D341Med (cell line): ENCODE measurements at places on chromosomes 16 and 17.

DNA sequence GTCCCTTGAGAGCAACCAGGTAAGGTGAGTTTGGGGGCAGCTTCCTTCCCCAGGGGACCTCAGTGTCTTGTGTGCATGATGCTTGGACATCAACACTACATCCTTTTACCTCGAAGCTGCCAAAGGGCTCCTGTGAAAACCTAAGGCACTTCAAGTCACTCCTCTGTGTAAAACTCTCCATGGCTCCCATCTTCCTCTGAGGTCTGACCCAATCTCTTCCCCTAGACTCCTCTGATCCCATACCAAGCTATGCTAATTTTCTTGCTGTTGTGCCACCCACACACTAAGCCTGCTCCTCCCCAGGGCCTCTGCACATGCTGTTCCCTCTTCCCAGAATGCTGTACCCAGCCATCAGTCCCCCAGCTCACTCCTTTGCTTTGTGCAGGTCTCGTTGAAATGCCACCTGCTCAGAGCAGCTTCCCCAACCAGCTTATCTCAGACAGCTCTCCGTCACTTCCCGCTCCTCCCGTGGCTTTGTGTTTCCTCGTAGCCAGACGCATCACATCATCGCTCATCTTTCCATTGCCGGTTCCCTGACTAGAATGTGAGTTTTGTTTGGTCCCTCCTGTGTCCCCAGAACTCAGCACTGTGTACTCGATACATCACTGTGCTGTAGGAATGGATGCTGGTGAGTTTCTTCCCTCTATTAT, 78.4 kb downstream of the CNGB1 start:
- DNase-seq, result no peak

DNA sequence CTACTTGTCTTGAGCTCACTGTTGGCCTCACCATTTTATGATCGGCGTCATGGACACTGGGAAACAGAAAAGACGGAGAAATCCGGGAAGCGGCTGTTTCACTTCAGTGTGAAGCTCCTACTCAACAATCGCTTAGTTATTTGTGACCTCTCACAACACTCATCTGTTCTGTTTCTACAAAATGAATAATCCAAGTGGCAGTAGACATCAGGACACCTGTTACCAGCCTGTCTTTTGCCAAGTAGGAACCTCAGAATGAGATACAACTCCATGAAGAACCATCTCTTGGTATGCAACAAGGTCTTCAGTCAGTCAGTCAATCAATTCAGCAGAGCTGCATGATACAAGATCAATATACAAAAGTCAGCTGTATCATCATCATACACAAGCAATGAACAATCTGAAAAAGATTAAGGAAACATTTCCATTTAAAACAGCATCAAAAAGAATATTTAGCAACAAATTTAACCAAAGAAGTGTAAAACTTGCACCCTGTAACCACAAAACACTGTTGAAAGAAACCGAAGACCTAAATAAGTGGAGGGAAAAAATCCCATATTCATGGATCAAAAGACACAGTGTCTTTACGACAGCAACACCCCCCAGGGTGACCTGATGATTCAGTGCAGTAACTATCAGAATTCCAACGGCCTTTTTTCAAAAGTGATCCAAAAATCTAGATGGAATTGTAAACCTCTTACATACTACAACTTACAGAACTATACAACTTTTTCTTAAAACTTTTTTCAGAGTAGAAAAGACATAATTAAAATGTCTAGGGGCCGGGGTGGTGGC, 63.4 kb downstream of the ANKRD11 start:
- no peak for DNase-seq

DNA sequence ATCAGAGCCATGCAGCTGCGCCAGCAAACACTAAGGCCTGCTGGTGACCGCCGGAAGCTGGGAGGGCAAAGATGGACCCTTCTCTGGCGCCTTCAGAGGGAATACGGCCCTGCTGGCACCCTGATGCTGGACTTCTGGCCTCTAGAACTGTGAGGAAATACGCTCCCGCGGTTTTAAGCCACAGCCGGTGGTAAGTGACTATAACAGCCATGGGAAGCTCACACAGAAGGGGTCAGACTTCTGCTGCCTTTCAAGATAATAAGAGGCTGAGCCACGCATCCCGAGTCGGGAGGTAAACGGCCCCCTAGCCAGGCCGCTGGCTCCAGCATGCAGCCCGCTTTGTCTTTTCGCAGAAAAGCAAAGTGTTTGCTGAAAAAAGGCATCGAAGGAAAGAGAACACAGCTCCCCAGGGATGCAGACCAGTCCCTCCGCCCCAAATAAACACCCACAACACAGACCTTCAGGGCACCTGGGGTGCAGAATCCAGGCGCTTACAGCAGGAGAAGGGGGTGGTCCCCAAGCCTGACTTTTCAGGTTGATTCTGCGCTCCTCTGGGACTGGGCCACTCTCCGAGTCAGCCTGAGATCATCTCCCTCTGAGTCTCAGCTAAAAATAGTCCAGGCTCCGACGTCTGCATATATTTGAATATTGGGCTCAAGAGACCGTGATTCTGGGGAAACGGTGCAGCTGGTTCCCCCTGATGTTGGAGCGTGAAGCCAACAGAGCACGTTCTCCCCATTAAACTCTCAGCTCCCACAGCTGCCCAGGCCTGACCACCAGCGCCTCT, 89.7 kb downstream of the MGAT5B start:
- no peak for DNase-seq

DNA sequence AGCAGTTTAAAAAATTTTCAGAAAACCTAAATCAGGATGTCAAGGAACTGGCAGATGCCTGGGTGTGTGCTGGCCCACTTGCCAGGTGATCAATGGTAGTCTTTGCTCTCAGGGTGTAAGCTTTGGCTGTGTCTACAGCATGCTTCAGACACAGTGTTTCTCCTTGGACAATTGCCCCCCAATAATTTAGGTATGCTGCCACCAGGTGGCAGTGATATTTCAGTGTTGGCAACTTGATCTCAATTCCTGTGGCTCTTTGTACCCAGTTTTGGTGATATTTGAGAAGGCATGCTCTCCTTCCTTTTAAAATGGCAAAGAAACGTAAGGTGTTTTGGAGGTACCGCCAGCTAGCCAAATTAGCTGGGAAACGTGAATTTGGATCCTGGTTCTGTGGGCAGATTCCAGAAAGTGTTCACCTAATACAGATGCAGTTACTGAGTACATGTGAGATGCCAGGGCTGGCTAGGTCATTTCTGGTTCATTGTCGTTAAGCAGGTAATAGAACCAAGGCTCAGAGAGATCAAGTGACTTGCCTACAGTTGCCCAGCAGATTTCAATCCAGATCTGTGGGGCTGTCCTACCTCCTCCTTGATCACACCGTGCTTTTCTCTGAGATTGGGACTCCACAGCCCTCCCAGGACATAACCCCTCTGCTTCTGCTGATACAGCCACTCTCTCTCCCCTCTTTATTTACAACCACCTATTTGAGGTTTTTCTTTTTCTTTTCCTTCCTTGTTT, 155.6 kb upstream of the PLCG2 start:
- DNase-seq, result peak; percentile 55

DNA sequence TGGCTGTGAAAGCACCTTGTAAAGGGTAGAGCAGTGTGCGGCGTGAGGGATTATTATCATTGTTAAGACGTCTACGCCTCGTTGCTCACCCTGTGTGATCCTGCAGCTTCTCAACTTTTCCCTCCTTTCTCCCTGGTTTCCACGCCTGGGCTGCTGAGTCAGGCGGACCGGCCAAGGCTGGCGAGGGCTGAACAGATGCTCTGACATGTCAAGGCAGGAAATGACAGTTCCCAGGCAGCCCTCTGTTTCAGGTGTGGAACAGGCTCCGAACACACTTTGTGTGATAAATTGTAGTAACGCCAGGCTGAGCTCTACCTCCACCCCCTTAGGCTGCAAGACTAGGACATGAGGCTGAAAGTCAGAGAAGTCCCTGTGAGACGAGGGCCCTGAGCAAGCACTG, 46.0 kb upstream of the TBX2 start:
- DNase-seq, result no peak

DNA sequence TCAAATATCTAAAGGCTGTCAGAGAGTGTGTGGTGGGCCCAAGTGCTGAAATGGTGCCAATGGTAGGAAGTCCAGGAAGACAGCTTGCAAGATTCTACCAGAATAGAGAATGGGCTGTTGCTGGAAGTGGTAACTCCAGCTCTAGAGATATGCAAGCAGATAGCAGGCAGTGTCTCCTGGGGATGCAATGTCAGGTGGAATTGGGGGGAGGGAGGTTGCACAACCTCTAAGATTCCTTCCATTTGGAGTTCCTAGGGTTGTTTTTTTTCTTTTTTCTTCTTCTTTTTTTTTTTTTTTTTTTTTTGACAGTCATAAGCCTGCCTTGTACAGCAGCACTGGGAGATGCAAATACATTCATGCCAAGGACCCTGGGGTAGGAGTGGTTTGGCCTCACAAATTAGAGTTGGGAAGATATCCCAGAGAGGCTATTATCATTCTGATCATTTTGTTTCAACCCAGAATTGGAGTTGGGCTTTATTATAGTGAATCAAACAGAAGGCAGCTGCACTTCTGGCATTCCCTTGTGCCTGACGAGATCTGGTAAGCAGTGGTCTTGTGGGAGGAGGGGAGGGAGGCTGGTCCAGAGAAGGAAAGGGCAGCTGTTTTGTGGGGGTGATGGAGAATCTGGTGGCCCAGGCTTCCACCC, 51.1 kb downstream of the SLC6A2 start:
- DNase-seq, result no peak

DNA sequence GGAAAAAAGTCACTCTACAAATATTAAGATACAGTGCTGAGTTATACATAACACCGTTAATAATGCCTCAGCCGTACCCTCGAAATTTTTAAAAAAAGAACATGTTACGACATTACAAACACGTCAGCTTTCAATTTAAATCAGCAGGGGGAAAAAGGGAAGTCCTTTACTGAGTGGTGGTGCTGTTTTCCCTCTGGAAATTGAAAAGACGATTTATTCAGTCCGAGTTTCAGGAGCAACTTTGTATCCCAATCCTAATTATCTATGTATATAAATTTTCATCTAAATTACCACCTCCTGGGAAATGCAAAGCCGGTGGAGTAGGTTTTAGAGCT, 1.3 kb downstream of the NETO2 start:
- DNase-seq, result no peak

GRCh38 chr17:39628655-39629493, 2.1 kb downstream of the PPP1R1B start:
- no peak for DNase-seq

DNA sequence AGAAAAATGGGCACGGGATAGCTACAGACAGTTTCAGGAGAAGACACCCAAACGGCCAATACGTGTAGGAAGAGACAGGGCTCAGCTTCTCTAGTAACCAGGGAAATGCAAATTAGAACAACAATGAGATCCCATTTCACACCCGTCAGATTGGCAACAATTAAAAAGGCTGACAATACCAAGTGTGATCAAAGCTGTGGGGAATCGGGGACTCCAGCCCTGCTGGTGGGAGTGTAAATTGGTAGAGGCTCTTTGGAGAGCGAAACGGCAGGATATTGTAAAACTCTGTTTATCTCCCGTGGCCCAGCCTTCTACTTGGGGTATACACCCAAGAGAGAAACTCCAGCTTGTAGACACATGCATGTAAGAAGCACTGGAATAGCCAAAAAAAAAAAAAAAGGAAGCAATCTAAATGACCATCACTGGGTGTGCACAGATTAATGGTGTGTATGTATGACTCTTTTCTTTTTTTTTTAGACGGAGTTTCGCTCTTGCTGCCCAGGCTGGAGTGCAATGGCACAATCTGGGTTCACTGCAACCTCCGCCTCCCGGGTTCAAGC, 27.5 kb downstream of the MYBBP1A start:
- no peak for DNase-seq

GRCh38 chr17:43907425-43907981, at the start of gene MPP2:
Gene MPP2, minus strand, starts transcription at chr17:43907536. Its CDS starts 3,076 bp downstream, at chr17:43904460.
- peak; percentile 92 for DNase-seq

- DNase-seq, result peak; percentile 78
Observed at GRCh38 chr17:48995974-48996721, 1.0 kb upstream of the IGF2BP1 start.

DNA sequence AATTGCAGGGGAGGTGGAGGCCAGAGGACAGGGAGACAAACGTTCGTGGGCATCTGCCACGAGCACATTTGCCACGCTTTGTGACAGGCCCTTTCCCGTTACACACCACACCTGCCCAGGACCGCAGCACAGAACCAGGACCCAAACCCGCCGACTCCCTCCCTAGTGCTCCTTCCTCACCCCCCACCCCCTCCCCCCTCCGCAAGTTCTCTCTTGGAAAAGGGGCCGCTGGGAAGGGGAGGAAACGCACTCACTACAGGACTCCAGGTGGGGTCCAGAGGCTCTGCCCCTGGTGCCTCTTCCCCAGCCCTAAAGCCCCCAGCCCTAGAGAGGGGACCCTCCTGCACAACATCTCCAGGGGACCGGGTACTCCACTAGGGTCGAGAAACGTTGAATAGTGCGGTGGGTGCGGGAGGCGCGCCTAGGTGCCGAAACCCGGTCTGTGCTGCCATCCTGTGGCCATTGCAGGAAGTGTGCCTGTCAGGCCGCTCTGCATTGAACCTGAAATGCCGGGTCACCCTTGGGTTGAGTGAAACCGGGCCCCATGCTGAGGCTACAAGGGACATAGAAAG, 21.9 kb upstream of the EIF1 start:
- peak; percentile 93 for DNase-seq

DNA sequence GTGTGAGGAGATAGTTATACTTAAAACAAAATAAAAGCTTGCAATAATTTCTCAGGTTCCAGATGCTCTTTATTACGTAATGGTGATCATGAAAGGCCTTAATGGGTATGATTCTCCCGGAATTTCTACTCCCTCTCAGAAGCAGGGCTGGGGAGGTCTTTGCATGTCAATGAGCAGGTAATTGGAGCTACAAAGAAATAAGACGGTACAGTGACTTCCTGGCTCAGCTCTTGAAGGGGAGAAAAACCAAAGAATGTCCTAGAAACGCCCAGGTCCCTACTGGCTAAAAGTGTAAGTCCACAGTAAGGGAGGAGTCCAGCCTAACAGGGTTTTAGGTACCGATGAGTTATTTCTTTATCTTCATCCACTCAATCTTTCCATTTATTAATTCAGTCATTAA, 390.9 kb downstream of the TMEM114 start:
- DNase-seq, result no peak

DNA sequence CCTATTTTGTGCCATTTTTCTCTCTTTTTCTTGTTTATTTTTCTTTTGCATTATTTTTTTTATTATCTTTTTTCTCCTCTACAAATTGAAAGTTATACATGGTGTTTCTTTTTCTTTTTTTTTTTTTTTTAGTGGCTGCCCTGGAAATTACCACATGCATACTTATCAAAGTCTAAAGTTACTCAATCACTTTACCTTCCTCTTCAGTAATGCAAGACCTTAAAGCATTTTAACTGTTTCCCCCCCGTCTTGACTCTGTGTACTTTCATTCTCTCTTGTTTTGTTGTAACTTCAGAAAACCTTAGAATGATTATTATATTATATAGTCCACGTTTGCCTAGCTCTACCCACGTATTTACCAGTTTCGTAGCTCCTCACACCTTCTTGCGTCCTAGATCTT, 33.3 kb upstream of the SMPD3 start:
- DNase-seq, result no peak

- DNase-seq, result no peak
Observed at GRCh38 chr16:50585331-50585776, 37.2 kb downstream of the NKD1 start.

- no peak for DNase-seq
Observed at GRCh38 chr16:49739381-49739780, 116.5 kb downstream of the ZNF423 start.
